Erythroblast (primary cell): ENCODE measurements at places on chromosomes 16 and 17.

DNA sequence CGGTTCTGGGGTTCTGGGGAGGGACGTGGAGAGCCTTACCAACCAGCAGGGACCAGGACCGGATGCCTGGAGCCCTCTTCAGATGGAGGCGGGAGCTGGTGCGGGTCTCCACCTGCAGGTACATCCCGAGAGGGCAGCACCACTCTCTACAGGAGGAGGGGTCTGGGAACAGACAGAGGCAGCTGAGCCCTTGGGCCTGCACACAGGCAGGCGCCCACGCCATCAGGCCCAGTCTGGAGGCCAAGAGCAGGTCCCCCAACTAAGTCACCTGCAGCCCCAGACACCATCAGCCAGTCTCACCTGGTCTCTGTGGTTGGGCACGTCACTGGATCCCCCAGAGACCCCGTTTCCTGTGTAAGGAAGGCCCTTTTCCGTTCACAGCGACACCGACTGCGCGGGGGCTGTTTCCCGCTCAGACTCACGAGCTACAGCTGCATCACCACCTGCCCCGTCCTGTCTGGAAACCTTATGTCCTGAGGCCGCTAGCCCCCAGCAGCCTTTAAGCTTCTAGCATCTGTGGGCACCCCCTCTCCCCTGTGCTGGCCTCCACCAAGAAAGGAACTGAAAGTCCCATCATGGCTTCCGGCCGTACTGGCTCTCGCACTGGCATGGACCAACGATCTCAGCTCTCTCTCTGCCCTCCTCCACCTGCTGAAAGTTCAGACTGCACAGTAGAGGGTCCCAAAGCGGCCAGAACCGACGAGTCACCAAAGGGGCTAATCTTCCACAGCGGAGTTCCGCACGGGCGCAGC, 1.2 kb downstream of the CYBC1 start:
- peak; percentile 31 for DNase-seq

DNA sequence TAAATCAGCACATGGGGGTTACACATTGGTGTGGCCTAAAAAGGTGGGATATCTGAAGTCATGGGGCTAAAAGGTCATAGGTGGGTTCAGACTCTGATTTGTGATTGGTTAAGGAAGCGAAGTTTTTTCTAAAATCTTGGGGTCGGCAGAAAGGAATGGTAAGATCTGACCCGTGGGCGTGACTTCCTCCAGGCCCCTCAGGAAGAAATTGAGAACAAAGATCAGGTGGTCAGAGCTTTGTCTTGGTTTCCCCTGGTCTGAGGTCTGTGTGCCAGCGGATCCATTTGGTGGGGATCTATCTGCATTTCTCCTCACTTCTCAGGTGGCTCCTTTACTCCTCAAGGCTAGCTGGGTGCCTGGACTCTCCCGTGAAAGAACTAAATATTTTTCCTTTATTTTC, 302.8 kb downstream of the ABCC12 start:
- DNase-seq = no peak

- DNase-seq = no peak
Measured at GRCh38 chr17:80527016-80527645, 17.5 kb upstream of the RPTOR start.

- no peak for DNase-seq
Measured at GRCh38 chr16:8899709-8900317, 17.7 kb downstream of the LITAFD start.

GRCh38 chr16:11524098-11524760, 62.5 kb downstream of the LITAF start:
- no peak for DNase-seq

DNA sequence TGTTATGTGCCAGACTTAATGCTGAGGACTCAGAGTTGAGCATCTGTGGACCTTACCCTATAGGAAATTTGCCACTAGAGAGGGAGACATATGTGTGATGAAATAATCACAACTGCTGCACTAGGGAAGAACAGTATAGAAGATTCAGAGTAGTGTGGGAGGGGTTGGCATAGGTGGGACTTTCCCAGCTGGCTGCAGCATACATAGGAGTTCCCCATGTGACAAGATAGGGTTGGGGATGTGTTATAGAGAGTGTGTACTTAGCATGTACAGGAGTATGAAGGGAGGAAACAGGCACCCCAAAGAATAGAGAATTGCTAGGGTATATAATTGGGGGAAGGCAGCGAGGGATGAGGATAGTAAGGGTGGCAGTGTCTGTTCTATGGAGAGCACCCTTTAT, 2.9 kb downstream of the NUP93 start:
- DNase-seq = no peak

DNA sequence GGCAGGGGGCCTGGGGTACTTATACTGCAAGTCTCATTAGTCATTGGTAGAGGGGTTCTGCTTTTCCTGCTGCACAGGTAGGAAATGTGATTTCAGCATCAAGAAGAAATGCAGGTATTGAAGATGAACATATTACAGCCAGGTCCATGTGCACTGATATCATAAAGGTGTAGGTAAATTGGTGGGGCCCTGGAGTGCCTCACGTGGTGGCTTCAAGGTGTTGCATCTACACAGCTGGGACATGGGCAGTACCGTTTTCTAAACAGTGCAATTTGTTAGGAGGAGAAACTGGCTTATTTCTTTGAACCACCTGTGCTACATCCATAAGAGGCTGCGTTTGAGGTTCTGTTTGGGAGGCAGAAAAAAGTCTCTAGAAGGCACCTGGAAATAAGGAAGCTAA, 618.1 kb upstream of the RBFOX1 start:
- DNase-seq = no peak

- no peak for DNase-seq
Measured at GRCh38 chr17:3956327-3956957, 7.8 kb downstream of the ATP2A3 start.

DNA sequence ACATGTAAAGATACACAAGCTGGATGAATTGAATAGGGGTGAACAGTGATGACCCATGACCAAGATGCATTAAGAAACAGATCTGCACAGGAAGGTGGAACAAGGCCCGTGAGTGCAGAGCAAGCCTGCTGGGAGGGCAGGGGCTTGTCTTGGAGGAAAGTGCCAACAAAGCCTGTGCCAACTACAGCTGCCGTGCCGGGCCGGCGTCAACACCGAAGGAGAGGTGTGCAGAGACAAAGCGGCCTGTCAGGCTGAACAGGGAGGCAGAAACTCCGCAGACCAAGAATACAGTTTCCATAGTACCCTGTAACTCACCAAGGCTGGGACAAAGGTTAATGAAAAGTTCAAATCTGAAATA, 46.7 kb downstream of the ANKRD11 start:
- no peak for DNase-seq

- no peak for DNase-seq
Measured at GRCh38 chr16:27582883-27583282, 32.9 kb downstream of the KATNIP start.

GRCh38 chr16:27977966-27978365, 85.5 kb downstream of the GSG1L start:
- no peak for DNase-seq

DNA sequence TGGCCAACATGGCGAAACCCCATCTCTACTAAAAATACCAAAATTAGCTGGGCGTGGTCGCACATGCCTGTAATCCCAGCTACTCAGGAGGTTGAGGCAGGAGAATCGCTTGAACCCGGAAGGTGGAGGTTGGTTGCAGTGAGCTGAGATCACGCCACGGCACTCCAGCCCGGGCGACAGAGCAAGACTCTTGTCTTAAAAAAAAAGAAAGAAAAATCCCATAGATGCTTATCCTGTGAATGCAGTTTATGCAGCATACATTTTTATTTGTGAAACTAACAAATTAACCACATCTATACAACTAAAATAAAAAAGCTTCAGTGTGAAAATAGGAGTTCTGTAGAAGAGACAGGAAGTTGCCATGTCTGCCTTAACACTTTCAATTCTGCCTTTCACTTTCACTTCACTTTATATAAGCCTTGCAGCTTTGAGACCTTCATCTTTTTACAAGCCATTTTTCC, 7.1 kb downstream of the IGSF6 start:
- DNase-seq = peak; percentile 31

GRCh38 chr16:26672206-26672605, 394.5 kb upstream of the C16orf82 start:
- DNase-seq = no peak

DNA sequence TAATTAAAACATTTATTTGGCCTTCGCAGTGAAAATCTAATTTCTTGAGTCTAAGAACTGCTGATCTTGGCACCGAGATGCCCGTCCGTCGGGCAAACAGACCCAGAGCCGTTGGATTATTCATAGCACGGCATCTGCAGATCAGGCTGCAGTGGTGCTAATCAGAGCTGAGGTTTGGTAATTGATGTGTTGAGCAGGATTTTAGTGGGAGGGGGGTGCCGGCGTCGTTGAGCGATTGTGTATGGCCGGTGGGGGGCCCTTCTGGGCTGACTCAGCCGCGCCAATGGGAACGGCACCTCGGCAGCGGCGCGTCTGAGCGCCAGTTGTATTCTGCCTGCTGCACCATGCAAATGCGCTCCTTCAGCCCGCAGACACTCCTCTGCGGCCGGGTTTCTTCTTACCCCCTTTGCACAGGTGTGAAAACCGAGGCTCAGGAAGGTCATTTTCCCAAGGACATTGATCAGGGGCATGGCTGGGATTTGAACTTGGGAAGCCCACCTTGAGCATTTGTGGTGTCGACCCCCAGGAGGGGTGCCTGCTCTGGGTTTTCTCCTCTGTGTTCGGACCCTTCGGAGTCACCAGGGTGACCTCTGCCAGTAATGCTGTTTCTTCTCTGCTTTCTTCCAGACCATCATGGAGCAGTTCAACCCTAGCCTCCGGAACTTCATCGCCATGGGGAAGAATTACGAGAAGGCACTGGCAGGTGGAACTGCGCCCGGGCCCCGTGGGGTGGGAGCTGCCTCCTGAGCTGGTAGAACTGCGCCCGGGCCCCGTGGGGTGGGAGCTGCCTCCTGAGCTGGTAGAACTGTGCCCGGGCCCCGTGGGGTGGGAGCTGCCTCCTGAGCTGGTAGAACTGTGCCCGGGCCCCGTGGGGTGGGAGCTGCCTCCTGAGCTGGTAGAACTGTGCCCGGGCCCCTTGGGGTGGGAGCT, 18.4 kb downstream of the BAIAP2 start:
- no peak for DNase-seq

DNA sequence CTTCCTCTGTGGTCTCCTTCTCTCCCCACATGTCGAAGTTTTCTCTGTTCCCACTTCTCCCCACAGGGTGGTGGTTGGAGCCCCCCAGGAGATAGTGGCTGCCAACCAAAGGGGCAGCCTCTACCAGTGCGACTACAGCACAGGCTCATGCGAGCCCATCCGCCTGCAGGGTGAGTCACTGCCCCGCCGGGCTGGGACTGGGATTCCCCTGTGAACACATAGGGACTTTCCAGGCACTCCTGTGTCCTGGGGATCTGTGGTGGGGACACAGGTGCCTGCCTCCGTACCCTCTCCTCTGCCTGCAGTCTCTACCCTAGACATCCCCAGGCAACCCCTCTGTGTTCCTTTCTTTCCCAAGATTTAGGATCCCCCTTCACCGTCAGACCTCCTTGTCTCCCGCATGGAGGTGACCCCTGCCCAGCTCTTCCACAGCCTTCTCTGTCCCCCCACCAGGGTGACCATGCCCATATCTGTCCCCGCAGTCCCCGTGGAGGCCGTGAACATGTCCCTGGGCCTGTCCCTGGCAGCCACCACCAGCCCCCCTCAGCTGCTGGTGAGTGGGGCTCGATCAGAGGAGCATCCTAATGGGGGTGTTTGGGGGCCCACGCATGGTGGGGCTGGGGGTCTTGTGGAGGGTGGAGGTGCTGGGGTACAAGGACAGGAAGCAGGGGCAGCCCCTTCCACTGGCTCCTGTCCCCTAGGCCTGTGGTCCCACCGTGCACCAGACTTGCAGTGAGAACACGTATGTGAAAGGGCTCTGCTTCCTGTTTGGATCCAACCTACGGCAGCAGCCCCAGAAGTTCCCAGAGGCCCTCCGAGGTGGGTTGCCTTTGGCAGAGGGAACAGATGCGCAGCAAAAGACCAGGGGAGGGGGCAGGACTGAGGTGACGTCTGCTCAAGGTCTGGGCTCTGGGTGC, 5.8 kb downstream of the ITGAM start:
- no peak for DNase-seq

DNA sequence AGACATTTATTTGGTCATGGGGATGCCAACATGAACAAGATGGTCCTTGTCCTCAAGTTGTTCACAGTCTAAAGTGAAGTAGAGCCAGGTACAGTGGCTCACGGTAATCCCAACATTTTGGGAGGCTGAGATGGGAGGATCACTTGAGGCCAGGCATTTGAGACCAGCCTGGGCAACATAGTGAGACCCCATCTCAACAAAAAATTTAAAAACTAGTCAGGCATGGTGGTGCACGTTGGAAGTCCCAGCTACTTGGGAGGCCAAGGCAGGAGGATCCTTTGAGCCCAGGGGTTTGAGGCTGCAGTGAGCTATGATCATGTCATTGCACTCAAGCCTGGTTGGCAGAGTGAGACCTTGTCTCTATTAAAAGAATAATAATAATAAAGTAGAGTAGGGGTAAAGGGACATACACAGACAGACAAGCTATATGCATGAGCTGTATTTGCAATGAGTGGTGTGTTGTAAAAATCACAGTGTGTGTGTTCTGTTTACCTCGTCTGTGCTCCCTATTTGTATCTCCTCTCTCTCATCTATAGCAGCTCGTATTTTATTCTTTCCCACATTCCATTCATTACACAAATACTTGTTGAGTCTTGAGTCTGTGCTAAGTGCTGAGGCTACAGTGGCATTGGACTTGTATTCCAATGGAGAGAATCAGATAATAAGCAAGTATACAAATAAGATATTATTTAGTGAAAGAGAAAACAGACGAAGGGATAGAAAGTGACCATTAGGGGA, 73.9 kb upstream of the DHX40 start:
- no peak for DNase-seq

DNA sequence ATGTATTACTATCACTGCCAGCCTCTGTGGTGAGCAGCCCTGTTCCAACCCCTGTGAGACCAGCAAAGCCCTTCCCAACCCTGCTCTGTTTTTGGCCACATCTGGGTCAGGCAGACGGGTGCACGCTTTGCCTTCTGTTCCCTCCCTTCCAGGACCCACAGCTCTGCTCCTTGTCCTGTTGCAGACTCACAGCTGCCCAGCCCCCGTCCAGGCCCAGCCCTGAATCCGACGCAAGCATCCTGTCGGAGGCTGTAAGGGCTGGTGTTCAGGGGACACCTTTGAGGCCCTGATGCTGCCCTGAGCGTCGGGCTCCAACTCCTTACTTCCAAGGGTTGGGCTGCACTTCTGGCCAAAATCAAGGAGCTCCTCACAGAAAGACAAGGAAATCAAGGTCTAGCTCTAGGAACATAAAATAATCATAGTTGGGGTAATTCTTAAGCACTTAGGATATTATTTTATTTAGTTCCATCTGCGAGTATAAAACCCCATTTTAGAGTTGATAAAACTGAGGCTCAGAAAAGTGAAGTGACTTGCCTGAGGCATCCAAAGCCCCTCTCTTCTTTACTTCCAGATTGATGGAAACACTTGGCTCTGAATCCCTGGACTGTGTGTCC, 14.3 kb upstream of the SRCIN1 start:
- no peak for DNase-seq

GRCh38 chr17:55163408-55163807, 101.4 kb upstream of the HLF start:
- DNase-seq = no peak
